GM10248 (cell line): ENCODE measurements at places on chromosomes 6 and 20.

DNA sequence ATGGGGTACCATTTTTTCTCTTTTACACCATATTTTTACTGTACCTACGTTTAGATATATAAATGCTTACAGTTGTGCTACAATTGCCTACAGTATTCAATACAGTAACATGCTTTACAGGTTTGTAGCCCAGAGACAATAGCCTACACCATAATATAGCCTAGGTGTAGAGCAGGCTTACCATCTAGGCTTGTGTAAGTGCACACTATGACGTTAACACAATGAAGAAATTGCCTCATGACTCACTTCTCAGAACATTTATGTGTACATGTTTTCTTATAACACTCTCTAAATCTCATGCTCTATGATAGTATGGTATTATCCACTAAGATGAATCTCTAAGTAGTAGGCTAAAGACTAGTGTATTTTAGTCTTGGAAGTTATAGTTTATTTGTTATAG, 13.5 kb downstream of the GPR63 start:
- no peak for DNase-seq

- no peak for DNase-seq
These were observed 52.9 kb upstream of the BTN3A2 start for GRCh38 chr6:26312096-26312463.

DNA sequence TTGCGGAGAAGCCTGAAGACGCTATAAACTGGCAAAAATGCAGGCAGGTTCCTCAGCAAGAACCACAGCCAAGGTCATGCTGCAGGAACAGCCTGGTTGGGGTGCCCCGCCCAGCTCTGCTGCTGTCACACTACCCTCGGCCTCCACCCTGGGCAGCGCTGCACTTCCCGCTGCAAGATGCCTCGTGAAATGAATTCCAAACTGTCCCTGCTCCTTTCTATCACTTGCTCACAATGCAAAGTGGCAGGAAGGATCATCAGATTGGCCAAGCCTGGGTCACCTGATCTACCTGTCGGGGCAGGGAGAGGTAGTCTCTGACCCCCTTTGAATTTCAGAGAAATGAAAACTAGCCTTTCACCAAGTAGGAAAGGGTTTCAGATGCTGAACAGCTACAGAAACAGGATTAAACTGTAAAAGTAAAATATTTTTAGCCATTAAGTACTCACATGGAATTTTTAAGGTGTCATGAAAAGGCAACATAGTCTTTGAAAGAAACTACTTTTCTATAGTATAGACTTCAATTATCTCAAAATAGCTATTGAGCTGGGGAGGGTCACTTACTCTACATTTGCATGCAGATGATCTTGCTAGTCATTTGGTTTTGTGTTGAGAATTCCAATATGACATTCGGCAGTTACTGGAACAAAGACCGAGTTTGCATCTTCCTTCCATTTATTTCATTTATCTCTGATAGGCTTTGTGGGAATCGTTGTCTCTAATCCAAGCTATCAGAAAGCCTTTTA, 236.4 kb upstream of the ASCC3 start:
- DNase-seq: no peak

DNA sequence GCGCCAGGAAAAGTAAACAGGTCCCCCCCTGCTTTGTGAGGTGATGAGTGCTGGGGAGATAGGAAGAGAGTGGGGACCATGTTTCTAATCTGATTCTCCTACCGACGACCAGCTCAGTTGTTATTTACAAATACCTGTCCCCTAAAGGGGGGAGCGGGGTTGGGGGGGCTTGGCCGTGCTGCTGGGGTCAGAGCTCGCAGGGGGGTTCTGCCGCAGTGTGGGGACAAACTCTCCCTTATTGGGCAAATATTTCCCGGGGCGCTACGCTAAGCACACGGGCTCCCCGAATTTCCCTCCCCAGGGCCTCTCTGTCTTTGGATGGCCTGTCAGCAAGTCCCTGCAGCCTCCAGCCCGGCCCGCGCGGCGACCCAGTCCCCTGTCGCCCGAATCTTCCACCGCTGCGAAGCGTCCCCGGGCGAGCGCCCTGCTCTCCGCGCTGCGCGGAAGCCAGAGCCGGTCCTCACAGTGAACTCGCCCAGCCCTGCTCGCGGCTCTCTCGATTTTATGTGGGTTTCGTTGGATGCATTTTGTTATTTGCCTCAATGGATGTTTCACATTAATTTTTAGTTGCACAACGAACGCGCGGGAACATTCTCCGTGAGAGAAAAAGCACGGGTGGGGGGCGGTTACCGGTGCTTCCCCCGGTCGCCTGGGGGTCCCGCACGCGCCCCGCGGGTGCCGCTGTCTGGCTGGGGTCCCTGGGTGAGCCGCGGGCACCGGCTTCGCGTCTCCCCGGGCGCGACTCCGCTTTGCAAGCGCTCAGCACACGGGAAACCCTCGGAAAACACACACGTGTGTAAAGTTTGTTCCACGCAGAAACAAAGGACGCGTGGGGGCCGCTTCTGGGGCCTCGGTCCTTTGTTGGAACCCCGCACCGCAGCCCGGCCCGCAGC, 1.5 kb upstream of the STX16 start:
- no peak for DNase-seq
